SK-N-SH (cell line): ENCODE measurements at places on chromosomes 7 and 10. TPM values are rescaled to one million over a fixed set of nuclear protein-coding genes. Genes with fewer than 3 reads are reported as not detected.

Gene NUP205
- polyA plus RNA-seq = 48.2 and 60.8 TPM in 2 replicates

Gene CDHR1
- polyA plus RNA-seq = 0.02 and 0.05 TPM in 2 replicates

Gene HSPA12A
- 2.9 and 3.3 TPM in 2 replicates for polyA plus RNA-seq

Gene OR13A1
- polyA plus RNA-seq = not detected in 2 replicates

GRCh38 chr10:119917777-119918176 is 25.2 kb downstream of the SEC23IP start:
- no peak overlapping the region for H3K27ac ChIP-seq
- H3K4me3 ChIP-seq = no peak overlapping the region
- DNase-seq = no peak
- H3K27me3 ChIP-seq = no peaks in the 10 kb centered on the region
- peaks cover 79% of the 10 kb centered on the region for H3K36me3 ChIP-seq

- no peaks in the 10 kb centered on the region for H3K27me3 ChIP-seq
- DNase-seq = no peak
- H3K36me3 ChIP-seq = no peaks in the 10 kb centered on the region
- no peak overlapping the region for H3K27ac ChIP-seq
- H3K4me3 ChIP-seq = no peak overlapping the region
Measured at GRCh38 chr7:134088199-134088598, 38.9 kb upstream of the LRGUK start.

DNA sequence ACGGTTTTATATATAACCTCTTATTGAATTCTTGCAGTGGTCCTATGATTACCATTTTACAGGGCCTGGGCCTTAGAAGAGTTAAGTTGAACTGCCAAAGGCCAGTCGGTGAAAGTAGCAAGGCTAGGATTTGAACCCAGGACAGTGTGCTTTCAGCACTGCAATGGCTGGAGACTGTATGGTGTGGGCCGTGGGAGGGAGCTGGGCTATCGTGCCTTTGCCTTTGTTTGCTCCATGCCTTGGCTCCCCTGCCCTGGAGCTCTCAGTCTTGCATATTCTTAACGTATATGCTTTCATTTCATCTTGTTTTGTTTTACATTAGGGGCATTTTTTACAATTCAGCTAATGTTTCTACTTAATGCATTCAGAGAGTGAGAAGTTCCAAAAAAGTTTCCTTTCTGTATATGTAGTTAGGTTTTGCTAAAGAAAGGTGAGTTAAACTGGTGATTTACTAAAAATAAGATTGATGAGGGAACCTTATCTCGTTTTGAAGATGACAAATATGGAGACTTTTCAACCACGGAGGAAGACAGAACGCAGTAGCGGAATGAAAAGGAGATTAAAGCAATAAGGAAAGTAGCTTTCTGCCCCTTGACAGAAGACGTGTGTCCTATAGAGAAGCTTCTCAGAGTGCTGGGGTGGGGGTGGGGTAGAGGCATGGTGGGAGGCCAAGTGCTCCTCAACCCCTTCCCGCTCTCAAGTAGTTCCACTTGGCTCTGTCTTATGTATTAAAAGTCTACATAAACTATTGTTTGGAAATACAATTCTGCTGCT is 82.5 kb downstream of the RTKN2 start:
- H3K4me3 ChIP-seq = no peak overlapping the region
- no peaks in the 10 kb centered on the region for H3K36me3 ChIP-seq
- H3K27me3 ChIP-seq = no peaks in the 10 kb centered on the region
- H3K27ac ChIP-seq = no peak overlapping the region

DNA sequence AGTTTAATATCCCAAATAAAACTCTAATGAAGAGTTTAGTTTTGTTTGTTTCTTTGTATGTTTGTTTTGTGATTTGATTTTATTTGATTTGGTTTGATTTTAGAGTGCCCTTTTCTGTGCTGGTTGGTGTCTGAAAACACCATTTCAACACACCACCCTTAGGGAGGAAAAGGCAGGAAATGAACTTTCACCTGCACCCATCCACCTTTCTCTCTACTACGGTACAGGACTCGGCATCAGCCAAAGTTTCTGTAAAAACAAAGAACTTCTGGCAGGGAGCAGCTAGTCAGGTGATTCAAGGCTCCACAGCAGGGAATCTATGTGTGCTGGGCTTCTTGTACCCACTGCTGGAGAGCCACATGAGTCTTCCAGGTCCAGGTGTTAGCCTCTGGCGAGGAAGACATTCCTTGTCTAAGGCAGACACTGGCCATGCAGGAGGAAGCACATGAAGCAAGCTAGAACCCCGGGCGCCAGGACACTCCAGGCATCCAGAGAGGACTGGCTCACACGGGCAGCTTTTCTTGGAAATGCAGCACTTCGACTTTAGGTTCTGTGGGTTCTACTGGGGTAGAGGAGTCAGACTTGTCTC is 22.1 kb upstream of the STK17A start:
- no peak for DNase-seq
- no peaks in the 10 kb centered on the region for H3K4me1 ChIP-seq
- H3K4me3 ChIP-seq = no peak overlapping the region
- no peaks in the 10 kb centered on the region for H3K36me3 ChIP-seq

DNA sequence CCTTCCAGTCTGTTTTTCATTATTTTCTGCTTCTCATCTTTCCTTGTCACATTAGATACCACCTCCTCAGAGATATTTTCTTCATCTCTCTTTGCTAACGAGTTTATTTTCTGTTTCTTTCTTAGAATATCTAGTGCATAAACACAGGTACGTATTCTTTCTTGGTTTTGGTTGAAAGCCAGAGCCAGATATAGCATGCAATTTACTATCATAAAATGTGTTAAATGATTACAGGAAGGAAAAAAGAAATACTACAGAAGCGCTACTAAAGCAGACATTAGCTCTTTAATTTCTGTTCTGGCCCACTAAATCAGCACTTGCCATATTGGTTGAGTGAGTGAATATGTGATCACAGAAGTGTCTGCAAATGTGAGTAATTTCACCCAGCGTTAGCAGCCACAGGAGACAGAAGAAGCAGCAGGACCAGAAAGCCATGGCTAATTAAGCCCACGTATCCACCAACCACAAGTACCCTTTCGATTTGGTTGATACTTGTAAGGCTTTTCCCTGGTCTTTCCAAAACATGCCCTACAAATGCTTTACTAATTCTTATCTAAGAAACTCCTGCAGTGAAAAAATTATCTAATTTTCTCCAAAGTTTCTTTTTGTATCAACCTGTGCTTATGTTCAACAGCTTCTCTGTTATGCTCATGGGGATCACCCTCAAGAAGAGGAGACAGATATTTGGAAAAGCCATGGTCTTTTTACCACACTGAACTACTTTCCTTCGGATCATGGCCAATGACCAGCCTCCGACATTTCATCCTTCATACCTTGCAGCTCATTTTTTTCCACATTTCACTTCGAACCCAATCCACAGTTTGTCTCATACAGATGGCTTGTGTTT is 23.1 kb upstream of the MACC1 start:
- H3K4me3 ChIP-seq = no peak overlapping the region
- H3K27ac ChIP-seq = peak overlapping the region; percentile 52
- H3K36me3 ChIP-seq = no peaks in the 10 kb centered on the region
- H3K4me1 ChIP-seq = peaks cover 21% of the 10 kb centered on the region
- DNase-seq = no peak
- no peaks in the 10 kb centered on the region for H3K27me3 ChIP-seq

DNA sequence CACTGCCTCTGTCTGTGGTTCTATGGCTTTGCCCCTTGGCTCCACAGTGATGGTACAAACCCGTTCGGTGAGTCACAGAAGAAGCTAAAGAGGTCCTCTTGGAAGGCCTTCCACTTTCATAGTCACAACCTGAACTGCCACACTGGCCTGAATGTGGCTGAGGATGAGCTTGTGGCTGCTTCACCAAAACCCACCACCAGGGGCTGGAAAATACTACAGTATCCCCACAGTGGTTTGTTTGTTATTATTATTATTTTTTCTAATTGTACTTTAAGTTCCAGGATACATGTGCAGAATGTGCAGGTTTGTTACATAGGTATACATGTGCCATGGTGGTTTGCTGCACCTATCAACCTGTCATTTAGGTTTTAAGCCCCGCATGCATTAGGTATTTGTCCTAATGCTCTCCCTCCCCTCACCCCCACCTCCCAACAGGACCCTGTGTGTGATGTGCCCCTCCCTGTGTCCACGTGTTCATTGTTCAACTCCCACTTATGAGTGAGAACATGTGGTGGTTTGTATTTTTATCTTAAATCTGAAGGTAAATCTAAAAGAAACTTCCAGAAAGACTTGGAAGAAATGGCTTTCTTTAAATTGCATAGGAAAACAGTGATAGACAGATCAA is 160.8 kb upstream of the NPSR1 start:
- peak; percentile 15 for DNase-seq
- H3K4me3 ChIP-seq = no peak overlapping the region
- no peak overlapping the region for H3K27ac ChIP-seq
- no peaks in the 10 kb centered on the region; the same call in 1 of the 2 replicates for H3K27me3 ChIP-seq

DNA sequence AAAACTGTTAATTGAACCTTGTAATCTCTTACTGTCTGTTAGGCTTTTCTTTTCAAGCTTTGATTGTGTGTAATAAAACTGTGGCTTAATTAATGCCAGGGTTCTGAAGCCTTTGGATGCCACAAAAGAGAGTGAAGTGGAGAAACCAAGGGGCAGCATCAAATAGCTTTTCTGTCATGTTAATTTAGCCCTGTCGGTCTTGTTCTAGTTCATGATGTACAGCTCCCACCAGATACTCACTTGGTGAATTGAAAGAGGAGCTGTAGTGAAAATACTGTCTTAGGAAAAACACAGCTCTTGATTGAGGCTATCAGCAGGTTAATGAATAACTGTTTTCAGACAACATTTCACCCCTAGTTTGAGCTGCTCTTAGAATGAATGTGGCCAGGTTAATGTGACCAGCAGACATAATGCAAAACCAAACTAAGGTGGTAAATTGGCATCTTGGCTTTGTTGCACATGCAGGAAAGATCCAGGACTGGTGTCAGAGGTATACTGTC is 94.2 kb downstream of the POLL start:
- no peaks in the 10 kb centered on the region for H3K36me3 ChIP-seq
- no peaks in the 10 kb centered on the region for H3K27me3 ChIP-seq
- no peak overlapping the region for H3K4me3 ChIP-seq

- DNase-seq = no peak
- no peak overlapping the region for H3K4me3 ChIP-seq
- H3K27ac ChIP-seq = no peak overlapping the region
- no peaks in the 10 kb centered on the region for H3K4me1 ChIP-seq
- H3K27me3 ChIP-seq = no peaks in the 10 kb centered on the region
- no peaks in the 10 kb centered on the region for H3K36me3 ChIP-seq
Measured at GRCh38 chr7:104584620-104585019, 256.2 kb downstream of the LHFPL3 start.
